ENCODE measurements at places on chromosomes 2 and 18. TPM values are rescaled to one million over a fixed set of nuclear protein-coding genes. Genes with fewer than 3 reads are reported as not detected.

SESTD1 gene
- 54.2 TPM for total RNA-seq

GRCh38 chr2:224208007-224208406 lies 168.9 kb upstream of the SERPINE2 start:
- no peak overlapping the region for H3K27ac ChIP-seq
- no peak overlapping the region for H3K4me3 ChIP-seq
- H3K27me3 ChIP-seq, result no peaks in the 10 kb centered on the region
- H3K36me3 ChIP-seq, result no peaks in the 10 kb centered on the region

DNA sequence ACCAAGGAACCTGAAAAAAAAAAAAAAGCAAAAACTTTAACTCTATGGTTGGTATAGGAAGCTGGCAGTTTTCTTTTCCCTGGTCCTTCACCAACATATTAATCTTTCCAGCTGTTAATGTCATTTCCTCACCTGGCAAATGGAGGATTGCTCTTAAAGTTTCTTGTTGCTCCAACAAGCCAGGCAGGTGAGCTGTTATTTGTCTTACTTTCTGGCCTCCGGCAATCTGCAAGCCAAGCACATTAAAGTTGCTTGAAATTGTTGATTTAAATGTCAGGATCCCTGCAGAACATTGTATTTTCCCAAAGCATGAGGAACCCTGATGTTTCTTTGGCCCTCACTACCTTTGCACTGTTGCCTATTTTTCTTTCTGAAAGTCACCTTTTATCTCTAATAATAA lies 664.9 kb downstream of the METTL4 start:
- H3K27me3 ChIP-seq, result no peaks in the 10 kb centered on the region
- H3K36me3 ChIP-seq, result no peaks in the 10 kb centered on the region
- no peak overlapping the region for H3K4me3 ChIP-seq

STPG4 gene
- total RNA-seq, result not detected

GRCh38 chr18:73636355-73636754 lies 511.3 kb downstream of the FBXO15 start:
- H3K4me1 ChIP-seq, result no peaks in the 10 kb centered on the region
- no peak overlapping the region for H3K4me3 ChIP-seq
- DNase-seq, result no peak
- H3K27me3 ChIP-seq, result no peaks in the 10 kb centered on the region
- H3K36me3 ChIP-seq, result no peaks in the 10 kb centered on the region
- H3K27ac ChIP-seq, result no peak overlapping the region

GRCh38 chr2:22970284-22970975 lies 414.5 kb upstream of the KLHL29 start:
- H3K4me1 ChIP-seq, result no peaks in the 10 kb centered on the region
- no peak overlapping the region for H3K4me3 ChIP-seq
- H3K36me3 ChIP-seq, result no peaks in the 10 kb centered on the region
- H3K27me3 ChIP-seq, result no peaks in the 10 kb centered on the region
- H3K27ac ChIP-seq, result no peak overlapping the region
- no peak for DNase-seq

EVX2 gene
- not detected for total RNA-seq

- H3K36me3 ChIP-seq, result no peaks in the 10 kb centered on the region
- H3K27ac ChIP-seq, result no peak overlapping the region
- H3K4me3 ChIP-seq, result no peak overlapping the region
These were observed 366.4 kb upstream of the CDH20 start for GRCh38 chr18:60966876-60967275.

GAL3ST2 gene
- total RNA-seq, result 0.70 TPM

SKOR2 gene
- total RNA-seq, result not detected

GRCh38 chr18:49546719-49547273 lies 15.1 kb upstream of the LIPG start:
- H3K27me3 ChIP-seq, result no peaks in the 10 kb centered on the region
- no peaks in the 10 kb centered on the region for H3K36me3 ChIP-seq
- no peak overlapping the region for H3K4me3 ChIP-seq
- no peak overlapping the region for H3K27ac ChIP-seq
- DNase-seq, result no peak
- H3K4me1 ChIP-seq, result no peaks in the 10 kb centered on the region

All from ovary (tissue), 10 donors.